Cerebellar cortex (tissue), 1 donor: ENCODE measurements at places on chromosomes 16 and 17.
A peak's percentile ranks its signal among the peaks of the same experiment; 100 is the strongest.

- DNase-seq, result peak; percentile 12
Measured at GRCh38 chr17:39563476-39563875, 44.2 kb downstream of the NEUROD2 start.

GRCh38 chr17:75970626-75971025 lies 8.3 kb downstream of the ACOX1 start:
- DNase-seq, result no peak

DNA sequence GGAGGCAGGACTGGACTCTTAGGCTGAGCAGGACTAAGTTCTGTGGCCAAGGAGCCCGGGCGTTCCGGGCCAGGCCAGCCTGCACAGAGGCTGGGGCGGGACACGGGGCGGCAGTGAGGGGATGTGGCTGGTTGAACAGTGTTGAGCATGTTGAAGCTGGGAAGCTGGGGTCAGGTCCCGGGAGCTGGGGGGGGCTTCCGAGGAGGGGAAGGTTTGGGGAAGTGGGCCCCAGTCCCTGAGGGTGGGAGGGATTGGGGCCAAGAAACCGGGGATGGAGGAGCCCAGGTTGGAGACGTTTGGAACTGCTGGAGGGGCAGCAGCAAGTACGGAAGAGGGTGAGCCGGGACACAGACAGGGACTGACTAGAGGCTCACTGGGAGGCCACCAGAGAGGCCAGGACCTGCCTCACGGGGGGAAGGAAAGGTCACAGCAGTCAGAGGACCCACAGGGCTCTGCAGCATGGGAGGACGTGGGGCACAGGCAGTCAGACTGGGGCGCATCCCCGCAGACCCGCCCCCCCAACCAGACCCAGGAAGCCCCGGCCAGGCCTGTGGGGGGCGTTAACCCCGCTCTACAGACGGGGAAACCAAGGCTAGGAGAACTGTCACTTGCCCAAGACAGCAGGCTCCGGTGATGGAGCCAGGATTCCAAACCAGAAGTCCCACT lies 9.5 kb downstream of the TAX1BP3 start:
- no peak for DNase-seq

DNA sequence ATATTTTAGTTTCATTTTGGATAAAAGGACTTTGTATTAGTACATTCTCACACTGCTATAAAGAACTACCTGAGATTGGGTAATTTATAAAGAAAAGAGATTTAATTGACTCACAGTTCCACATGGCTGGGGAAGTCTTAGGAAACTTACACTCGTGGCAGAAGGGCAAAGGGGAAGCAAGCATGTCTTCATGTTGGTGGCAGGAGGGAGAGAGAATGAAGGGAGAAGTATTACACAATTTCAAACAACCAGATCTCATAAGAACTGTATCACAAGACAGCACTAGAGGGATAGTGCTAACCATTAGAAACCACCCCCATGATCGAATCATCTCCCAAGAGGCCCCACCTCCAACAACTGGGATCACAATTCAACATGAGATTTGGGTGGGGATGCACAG lies 142.9 kb downstream of the USP31 start:
- DNase-seq, result no peak

DNA sequence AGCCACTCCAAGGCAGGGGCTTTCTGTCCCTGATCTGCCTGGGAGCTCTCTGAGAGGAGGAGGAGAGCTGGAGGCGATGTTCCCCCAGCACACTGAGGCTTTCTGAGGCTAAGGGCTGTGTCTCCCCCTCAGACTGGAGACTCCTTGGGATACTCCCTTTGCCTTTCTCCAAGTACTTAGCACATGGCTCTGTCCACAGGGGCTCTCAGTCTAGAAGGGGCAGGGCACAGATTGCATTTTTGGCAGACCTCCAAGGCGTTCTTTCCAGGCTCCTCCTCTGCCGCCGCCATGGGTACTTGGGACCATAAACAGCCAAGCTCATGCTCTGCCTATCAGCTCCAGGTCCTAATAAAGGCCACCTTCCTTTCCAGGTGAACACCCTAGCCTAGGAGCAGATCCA lies 1.8 kb upstream of the GIP start:
- DNase-seq, result no peak

DNA sequence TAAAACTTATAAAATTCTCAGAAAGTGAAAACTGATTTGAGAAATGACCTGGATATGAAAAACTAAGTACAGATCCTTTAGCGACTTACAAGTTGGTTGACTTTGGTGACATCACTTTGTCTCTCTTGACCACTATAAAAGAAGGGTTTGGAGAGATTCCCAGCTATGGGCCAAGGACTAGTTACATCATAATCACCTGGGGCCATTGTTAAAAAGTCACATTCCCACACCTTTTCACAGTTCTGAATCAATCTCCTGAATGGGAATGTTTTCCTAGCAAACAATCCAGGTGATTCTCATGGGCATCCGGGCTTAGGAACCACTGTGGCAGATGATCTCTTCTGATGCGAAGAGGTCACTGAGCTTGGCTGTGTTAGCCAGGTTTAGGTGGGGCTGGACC lies 620 bp upstream of the VWA3A start:
- no peak for DNase-seq

GRCh38 chr16:54201200-54201599 lies 85.4 kb downstream of the IRX3 start:
- no peak for DNase-seq

- DNase-seq, result no peak
Measured at GRCh38 chr17:4582101-4582501, 2.2 kb upstream of the SMTNL2 start.

GRCh38 chr16:30623536-30624283 lies 13.5 kb upstream of the ZNF689 start:
- no peak for DNase-seq

DNA sequence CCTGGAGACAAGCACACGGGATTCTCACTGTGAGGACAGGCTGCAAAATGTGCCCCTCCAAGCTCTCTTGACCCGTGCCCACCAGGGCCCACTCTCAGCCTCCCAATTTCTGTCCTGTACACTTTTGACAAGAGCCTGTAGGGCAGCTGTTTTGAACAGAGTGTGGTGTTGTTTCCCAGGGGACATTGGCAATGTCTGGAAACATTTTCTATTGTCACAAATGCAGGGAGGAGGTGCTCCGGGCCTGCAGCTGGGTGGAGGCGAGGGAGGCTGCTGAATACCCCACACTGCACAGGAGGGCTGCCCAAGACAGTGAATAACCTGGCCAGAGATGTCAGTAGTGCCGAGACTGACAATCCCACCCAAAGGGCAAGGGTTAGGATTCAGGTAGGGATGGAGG lies 10.5 kb downstream of the CEP295NL start:
- DNase-seq, result no peak

- DNase-seq, result no peak
Measured at GRCh38 chr16:22635357-22635761, 124.7 kb downstream of the NPIPB5 start.

DNA sequence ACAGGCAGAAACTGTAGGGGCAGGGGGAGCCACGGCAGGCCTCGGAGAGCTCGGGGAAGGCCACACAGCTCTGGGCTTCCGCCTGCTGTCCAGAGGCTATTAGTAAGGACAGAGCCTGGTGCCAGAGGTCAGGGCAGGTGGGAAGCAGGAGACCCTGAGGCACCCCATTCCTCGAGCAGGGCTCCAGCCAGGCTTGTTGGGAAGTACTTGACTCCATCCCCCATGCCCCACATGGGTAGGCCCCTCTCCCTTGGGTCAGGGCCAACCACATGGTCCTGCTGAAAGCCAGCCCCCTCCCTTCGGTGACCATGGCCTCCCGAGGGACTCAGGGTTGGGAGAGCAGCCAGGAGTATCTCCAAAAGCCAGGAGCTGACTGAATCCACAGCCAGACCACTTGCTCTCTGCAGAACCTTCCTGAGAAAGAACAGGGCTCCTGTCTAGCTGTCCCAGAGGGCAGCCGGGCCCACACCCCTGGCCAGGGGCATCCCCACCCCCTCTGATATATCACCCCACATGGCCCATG lies 17.4 kb upstream of the MPRIP start:
- DNase-seq, result no peak

DNA sequence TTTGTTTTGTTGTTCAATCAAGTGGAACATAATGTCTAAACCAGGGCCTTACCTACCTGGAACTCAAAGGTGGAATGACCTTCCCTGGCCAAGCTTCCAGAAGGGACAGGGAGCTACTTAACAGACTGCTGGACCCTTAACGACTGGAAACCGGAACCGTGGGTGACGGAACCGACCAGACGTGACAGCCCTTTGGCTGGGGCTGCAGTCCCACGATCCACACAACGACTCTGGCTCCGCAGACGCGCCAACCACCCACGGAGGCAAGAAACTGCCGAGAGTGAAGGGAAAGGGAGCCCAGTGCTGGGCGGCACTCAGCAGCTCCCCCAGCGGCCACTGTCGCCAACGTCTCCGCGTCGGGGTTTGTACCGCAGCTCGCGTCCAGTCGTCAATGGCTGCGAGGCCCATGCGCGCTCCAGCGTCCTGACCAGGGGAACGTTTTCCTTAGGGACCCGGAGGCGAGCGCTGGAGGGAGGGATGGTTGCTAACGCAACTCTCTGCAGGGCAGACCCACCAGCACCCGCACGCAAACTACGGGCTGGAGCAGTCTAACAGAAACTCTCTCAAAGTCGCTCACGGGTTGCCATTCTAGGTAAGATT lies 5.5 kb upstream of the KIF22 start:
- peak; percentile 65 for DNase-seq

DNA sequence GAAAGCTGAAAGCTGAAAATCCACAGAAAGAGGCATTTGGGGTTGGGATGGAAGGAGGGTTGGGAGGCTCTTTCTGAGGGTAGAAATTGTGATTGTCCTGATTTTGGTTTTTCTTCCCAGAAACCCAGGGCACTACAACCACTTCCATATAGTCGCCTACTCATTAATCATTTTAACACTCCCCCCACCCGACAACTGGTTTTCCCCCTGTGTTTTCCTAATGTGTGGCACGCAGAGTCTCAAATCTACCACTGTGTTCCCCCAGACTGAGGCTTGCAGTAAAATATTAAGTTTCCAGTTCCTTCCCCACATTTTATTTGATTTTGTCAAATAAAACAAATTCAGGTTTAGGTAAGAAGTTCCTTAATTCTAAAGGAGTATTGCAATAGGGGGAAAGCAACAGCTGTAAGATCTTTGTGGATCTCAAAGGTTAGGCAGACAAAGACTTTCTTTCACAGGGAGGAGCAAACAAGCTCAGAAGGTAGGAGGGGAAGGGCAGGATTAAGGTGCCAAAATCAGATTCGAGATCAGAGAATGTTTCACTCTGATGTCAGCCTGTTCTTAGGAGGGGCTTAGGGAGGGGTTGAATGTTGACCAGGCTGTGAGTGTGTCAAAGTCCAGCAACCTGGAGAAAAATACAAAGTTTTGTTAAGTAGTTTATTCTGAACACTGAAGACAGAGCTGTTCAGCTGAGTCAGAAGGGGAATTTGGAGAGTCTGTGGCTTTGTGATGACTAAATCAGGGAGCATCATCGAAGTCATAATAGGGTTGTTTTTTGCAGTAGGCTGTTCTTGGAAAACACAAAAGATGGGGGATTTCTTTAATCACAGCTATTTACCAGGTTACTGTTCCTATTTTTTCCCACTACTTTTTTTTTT lies 3.6 kb downstream of the ZNF267 start:
- DNase-seq, result no peak

DNA sequence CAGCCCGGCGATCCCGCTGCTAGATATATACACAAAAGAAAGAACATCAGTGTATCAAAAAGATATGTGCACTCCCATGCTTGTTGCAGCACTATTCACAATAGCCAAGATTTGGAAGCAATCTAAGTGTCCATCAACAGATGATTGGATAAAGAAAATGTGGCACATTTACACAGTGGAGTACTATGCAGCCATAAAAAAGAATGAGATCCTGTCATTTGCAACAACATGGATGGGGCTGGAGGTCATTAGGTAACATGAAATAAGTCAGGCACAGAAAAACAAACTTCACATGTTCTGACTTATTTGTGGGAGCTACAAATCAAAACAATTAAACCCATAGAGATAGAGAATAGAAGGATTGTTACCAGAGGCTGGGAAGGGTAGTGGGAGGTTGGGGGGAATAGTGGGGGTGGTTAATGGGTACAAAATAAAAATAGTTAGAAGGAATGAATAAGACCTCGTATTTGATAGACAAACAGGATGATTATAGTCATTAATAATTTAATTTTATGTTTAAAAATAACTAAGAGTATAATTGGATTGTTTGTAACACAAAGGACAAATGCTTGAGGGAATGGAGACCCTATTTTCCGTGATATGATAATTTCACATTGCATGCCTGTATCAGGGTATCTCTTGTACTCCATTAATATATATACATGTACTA lies 176.7 kb upstream of the NOG start:
- DNase-seq, result no peak

DNA sequence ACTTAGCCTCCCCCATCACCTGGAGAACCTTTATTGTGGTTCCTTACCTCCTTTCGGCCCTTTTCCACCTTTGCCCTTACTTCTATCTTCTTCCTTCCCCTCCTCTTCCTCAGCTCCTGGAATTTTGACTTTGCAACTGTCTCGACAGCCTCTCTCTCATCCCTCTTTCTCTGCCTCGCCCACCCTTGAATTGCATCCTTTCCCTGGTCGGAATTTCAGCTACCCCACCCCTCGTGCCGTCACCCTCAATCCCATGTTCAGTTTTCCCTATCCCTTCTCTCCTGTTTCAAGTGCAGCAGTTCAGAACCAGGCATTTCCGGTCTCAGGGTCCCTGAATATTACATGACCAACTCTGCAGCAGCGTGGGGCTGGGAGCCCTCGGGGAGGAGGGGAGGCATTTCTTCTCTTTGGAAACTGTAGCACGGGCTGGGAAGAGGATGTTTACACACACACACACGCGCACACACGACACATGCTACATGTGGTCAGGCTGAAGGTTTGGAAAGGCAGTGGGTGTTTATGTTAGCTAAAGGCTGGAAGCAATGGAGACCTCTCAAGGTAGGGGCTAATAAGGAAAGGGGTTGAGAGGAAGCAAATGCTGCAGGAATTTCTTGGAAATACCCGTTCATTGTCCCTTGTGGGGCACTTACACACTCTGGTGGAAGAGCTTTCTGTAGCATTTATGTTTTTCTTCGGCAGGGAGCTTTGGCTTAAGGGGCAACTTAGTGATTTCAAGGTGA lies 971 bp downstream of the MINK1 start:
- peak; percentile 30 for DNase-seq

GRCh38 chr17:80596760-80597608 lies 52.3 kb downstream of the RPTOR start:
- DNase-seq, result no peak

- no peak for DNase-seq
Measured at GRCh38 chr16:73265124-73265837, 217.4 kb upstream of the ZFHX3 start.
